A549 treated with AZD2906 at 1 μM for 4 hours (cell line): ENCODE measurements at places on chromosomes 5 and 9. TPM values are rescaled to one million over a fixed set of nuclear protein-coding genes. Genes with fewer than 3 reads are reported as not detected.

The PKD2L2 gene
- total RNA-seq: 0.05 to 0.09 TPM (median 0.07 TPM) in 3 of 5 replicates, not detected in the others

The HMGCS1 gene
- 49.7 to 66.3 TPM (median 53.2 TPM) in 5 replicates for total RNA-seq

The UGT3A2 gene
- total RNA-seq: not detected in 5 replicates

The CEP72 gene
- total RNA-seq: 8.0 to 10.7 TPM (median 10.3 TPM) in 5 replicates

The SLC6A3 gene
- total RNA-seq: 1.00 to 2.2 TPM (median 1.3 TPM) in 5 replicates

The GABRA1 gene
- total RNA-seq: not detected in 5 replicates
